ENCODE measurements at places on chromosomes 4 and X.

- DNase-seq = no peak
Measured at GRCh38 chrX:104117759-104118158, 5.4 kb downstream of the ZCCHC18 start.

GRCh38 chr4:112645541-112646329 lies 8.8 kb downstream of the LARP7 start:
- DNase-seq = no peak

DNA sequence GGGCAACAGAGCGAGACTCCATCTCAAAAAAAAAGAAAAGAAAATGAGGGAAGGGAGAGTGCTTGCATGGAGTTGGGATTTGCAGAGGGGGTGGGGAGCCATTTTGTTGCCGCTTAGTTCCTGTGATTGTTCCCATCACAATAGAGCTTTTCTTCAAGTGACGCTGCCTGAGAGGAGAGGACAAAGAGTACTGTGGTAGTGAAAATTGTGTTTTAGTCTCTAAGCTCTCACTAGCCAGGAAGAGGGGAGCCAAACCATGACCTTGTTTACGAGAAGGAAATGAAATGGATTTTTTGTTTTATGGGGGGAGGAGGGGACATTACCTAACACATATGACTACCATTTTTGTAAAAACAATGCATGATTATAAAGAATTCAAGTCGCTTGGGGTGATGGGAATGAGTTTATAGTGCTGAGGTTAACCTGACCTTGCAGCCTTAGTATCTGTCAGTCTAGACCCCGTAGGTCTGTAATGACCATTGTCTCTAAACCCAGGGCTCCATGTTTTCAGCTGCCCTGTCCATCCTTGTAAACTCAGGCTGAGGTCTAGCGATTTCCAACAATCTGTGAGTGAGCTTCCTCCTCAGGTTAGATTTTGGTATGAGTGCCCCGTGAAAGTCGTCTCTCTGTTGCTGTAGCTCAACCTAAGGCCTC lies 18.8 kb downstream of the SRD5A3 start:
- no peak for DNase-seq

- no peak for DNase-seq
Measured at GRCh38 chr4:26864899-26865298, 4.3 kb downstream of the STIM2 start.

DNA sequence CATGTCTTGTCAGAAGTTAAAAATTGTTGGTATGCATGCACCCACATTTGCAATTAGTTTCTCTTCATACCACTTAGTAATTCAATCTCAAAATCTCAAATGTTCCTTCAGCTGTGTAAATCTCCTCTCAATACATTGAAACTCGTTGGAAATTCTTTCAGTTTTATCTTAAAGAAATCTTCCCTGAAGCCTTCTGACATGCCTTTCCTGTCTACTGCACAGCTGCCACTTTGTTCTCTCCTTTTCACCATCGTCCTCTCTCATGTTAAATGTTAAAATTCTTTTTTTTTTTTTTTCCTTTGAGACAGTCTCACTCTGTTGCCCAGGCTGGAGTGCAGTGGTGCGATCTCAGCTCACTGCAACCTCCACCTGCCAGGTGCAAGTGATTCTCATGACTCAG lies 30.9 kb downstream of the MCUB start:
- no peak for DNase-seq

- peak; percentile 8 for DNase-seq
Measured at GRCh38 chr4:15233264-15233597, 194.6 kb upstream of the C1QTNF7 start.

DNA sequence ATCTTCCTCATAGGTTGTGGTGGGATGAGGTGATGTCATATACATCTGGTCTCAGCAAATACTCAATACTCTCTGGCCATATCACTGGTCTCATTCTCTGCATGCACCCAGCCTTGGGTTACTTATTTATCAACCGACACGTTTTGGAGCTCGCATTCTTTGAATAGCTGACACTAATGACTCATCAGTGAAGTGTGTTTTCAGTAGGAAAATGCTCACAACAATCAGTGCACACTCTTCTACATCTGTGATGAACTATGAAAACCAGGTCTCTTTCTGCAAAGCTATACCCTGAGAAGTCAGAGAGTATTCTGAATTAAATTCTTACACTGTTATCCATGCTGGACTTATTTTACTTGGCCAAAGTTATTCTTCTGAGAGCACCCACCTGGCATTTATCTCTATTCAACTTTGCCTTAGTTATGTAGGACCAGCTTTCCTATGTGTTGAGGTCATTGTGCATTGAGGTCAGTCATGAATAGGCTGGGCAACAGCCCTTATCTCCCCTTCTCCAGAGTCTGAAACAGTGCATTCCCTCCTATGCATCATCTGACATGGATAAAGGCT lies 58.7 kb upstream of the DHX15 start:
- DNase-seq = no peak

GRCh38 chrX:85882601-85883000 lies 164.8 kb downstream of the CHM start:
- no peak for DNase-seq

DNA sequence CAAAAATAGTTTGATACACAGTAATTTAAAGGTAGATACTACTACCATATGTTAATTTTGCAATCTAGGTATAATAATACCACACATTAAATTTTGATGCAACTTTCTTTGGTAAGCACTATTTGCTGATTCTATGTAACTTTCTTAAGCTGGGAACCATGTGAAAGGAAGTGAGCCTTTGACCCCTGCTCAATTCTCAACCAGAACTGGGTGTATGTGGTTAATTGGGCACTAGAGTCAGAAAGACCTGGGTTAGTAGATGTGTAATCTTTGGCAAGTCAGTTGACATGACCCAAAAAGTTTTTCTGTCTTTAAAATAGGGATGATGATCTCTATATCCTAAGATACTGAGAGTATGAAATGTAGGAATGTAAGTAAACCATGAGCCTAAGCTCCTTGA lies 22.4 kb downstream of the TLR2 start:
- DNase-seq = no peak

DNA sequence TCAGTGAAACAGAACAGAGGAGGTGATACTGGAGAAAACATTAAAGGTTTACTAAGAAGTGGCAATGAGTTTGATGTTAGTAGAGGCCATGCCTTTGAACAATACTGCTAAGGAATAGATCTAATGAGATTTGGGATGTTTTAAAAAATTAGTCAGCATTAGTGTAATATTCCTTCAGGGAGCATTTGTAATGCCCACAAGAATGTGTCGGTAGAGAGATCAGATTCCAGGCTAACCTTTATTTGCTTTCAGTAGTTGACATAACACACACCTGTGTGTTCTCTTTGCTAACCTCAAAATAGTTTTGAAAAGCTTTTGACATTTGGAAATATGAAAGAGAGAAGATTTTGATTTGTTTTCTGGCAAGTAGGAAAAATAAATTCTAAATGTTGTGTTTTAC lies 328.8 kb downstream of the BMPR1B start:
- DNase-seq = no peak

DNA sequence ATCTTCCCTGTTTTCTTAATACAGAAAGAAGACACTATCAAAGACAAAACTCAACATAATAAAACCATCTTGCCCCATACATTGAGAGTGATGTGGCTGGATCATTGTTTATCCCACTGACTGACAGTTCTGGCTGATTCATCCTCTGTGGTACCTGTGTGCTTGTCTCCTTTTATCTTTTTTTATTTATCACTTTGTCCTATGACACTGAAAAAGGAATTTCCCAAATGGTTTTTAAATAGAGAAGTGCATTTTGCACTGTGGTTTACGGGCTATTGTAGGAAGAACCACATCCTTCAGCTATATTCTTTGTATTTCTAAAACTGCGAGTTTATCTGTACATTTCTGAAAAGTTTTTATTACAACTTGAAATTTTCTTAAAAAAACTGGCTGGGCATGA lies 15.0 kb downstream of the TTC29 start:
- DNase-seq = no peak

GRCh38 chrX:139932073-139932900 lies 566 bp downstream of the ATP11C start:
- DNase-seq = peak; percentile 27

GRCh38 chr4:7466904-7467303 lies 32.2 kb upstream of the PSAPL1 start:
- DNase-seq = no peak

DNA sequence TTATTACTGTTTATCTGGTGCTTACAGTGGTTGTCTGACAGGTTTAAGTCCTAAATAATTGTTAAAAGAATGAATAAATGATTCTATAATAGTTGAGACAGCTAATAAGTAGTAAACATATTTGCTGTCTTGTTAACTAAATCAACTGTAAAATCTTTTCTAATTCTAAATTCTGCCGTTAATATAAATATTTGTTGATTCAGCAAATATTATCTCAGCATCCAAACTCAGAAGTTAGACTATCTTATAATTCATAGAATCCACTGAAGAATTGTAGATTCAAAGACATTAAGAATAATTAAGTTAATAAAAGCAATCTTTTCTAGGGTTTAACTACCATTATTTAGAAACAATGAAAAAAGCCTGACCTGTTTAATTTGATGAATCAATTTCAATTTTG lies 256.3 kb downstream of the BMPR1B start:
- no peak for DNase-seq

GRCh38 chr4:6273661-6273990 lies 4.0 kb downstream of the WFS1 start:
- DNase-seq = no peak

DNA sequence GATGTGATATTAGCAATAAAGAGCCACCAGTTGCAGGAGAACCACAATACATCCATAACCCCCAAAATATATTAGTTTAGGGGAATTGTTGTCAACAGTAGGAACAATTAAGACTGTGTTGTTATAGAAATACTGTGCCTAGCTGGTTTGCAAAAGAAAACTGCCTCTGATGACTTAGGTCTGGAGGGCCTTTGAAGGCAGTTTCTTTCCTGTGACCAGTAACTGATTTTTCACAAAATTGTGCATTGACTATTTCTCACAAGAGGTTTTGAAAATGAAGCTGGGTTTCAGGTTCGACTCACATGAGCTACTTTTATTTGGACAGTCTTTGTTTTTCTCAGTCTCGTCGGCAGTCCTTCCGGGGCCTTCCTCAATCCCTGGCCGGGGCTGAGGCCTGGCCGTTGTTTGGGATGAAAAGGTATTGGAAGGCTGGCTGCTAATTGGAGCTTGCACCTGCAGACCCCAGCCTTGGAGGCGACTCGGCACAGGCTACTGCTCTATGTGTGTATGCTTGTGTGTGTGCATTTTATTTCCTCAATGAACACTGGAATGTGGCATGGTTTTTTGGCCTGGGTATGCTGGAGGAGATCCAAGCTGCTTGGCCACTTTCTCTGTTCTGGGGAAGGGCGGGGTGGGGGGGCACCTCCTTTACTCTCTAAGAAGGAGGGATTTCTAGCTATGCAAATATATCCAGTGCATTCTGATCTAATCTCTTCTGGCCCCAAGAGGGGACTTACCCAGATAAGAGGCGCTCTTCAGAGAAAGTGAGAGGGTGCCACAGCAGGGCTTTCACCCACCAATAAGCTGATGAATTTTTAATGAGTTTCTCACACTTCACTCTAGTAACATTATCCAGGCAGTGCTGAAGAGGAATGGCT lies 49.5 kb upstream of the LNX1 start:
- peak; percentile 40 for DNase-seq

DNA sequence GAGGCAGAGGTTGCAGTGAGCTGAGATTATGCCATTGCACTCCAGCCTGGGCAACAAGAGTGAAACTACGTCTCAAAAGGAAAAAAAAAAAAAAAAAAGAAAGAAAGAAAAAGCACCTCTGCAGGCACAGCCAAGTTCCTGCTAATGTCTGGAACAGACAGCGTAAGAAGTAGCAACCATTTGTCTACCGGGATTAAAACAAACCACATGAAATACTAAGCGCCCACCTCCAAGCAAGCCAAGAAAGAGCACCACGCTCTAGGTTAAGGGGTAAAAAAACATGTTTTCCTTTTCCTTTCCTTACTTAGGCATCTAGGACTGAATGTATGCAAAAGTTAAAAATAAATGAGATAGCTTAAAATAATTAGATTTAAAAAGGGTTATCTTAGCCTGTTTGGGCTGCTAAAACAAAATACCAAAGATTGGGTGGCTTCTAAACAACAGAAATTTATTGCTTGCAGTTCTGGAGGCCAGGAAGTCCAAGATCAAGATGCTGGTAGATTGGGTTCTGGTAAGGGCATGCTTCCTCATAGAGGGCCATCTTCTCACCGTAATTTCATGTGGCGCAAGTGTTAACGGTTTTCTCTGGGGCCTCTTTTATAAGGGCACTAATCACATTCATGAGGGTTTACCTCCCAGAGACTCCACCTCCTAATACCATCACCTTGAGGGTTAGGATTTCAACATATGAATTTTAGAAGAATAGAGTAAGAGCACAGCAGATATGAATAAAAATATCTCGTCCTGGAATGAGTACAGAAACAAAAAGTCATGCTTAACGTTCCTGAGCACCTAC lies 12.3 kb downstream of the GPC4 start:
- no peak for DNase-seq

- DNase-seq = no peak
Measured at GRCh38 chrX:81120258-81120935, 81.3 kb downstream of the HMGN5 start.

- DNase-seq = peak; percentile 30
Measured at GRCh38 chrX:13506574-13506973, 62.8 kb upstream of the EGFL6 start.

- no peak for DNase-seq
Measured at GRCh38 chrX:132388371-132388770, 100.5 kb downstream of the MBNL3 start.

DNA sequence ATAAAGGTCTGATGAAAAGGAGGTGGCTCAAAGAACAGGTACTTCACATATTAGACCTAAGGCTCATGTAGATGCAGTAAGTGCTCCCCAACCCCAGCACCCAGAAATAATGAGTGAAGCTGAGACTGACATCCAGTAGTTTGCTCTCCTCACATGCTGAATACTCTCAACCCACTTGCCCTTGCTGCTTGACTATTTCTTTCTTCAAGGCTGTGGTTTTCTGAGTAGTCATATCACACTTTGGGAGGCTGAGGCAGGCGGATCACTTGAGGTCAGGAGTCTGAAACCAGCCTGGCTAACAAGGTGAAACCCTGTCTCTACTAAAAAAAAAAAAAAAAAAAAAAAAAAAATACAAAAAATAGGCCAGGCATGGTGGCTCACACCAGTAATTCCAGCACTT lies 51.5 kb upstream of the PRPS1 start:
- no peak for DNase-seq

GRCh38 chrX:66728818-66729271 lies 90.0 kb upstream of the EDA2R start:
- DNase-seq = peak; percentile 73

DNA sequence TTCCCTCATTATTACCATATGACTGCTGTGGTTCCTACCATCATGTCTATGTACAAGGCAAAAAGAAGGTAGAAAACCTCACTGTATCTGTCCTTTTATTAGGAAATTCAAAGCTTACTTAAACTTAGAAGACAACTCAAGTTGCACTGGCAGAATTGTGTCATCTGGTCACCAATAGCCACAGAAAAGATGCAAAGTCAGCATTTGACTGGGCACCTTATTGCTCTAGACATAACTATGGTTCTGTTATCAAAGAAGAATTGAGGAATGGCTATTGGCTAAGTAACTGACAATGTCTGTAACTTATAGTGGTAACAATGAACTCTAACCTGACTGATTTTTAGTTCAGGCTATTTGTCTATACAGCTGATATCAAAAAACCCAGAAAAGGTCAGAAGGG lies 45.3 kb downstream of the MAP9 start:
- no peak for DNase-seq

Measured in NCI-H146 (cell line).